ENCODE measurements at places on chromosomes 6 and 20. TPM values are rescaled to one million over a fixed set of nuclear protein-coding genes. Genes with fewer than 3 reads are reported as not detected.

DNA sequence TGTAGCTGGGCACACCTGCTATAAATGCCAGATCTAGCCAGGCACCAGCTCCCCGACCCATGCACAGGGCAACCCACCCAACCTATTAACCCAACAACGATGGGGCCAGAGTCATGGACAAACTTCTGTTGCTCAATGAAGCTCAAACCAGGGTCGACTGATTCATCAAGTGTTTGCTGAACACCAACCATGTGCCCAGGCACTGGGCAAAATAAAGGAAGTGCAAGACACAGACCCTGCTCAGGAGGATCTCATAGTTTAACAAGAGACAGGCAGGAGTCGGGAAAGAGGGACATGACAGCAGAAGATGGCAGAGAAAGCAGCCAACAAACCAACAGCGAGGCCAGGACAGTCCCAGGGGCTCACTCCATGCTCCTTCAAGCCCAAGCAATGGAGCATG, 18.8 kb downstream of the KCNK5 start:
- DNase-seq: no peak
- no peaks in the 10 kb centered on the region for H3K27me3 ChIP-seq
- H3K36me3 ChIP-seq: no peaks in the 10 kb centered on the region

TFAP2A gene
- polyA plus RNA-seq: not detected

- H3K27me3 ChIP-seq: no peaks in the 10 kb centered on the region
- no peak for DNase-seq
- no peak overlapping the region for H3K27ac ChIP-seq
- no peaks in the 10 kb centered on the region for H3K36me3 ChIP-seq
Observed at GRCh38 chr6:98639089-98639635, 195.2 kb upstream of the POU3F2 start.

- H3K4me3 ChIP-seq: no peak overlapping the region
- no peak overlapping the region for H3K27ac ChIP-seq
- H3K4me1 ChIP-seq: no peaks in the 10 kb centered on the region
Observed at GRCh38 chr20:22890594-22891300, 144.4 kb upstream of the SSTR4 start.

ABCC10 gene
- polyA plus RNA-seq: 28.2 TPM

DNA sequence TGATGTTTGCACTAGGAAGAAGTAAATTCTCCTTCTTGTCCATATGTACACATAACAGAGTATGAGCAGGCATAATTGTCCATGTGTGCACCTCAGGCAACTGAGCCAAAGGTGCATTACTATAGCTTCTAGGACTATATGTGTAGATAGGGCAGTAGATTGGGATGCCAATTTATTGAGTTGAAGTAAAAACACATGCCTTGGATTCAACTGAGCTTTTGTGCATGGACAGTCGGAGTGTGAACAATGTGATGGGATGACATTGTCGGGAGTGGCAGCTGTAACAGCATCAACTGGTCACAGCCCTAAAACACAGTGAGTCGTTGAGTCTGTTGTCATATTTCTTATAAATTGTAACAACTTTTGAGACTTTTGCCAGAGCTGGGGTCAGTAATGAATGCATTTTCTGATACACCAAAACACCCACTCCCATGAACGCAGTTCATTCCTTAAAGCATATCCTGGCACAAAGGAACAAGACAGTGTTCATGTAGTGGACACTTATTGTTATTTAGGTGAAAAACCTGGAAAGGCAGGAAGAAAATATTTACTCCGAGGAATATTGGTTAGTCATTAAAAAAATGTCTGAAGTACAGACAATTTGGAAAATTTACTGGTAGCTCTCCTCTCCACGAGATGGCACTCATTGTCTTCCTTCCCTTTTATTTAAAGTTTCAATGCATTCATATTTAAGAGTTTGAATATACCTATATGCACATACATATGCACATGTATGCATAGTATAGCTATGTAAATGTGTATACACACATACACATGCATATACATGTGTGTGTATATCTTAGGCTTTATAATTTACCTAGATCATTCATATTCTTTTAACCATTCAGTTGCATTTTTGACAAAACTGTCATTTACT, 302.0 kb upstream of the STXBP5 start:
- H3K36me3 ChIP-seq: no peaks in the 10 kb centered on the region
- H3K4me3 ChIP-seq: no peak overlapping the region
- H3K27me3 ChIP-seq: no peaks in the 10 kb centered on the region
- no peak for DNase-seq

DNA sequence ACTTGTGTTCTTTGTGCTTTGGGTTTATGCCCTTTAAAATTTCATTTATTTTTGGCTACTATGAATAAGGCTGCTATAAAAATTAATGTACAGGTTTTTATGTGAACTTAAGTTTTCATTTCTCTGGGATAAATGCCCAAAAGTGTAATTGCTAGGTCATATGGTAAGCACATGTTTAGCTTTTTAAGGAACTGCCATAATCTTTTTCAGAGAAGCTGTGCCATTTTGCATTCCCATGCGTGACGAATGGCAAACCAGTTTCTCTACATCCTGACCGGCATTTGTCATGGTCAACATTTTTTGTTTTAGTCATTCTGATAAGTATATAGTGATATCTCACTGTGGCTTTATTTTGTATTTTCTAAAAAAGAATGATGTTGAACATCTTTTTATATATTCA, 236.0 kb upstream of the SGK1 start:
- H3K27ac ChIP-seq: no peak overlapping the region
- H3K27me3 ChIP-seq: no peaks in the 10 kb centered on the region
- H3K36me3 ChIP-seq: no peaks in the 10 kb centered on the region
- no peak overlapping the region for H3K4me3 ChIP-seq

ELOVL2 gene
- polyA plus RNA-seq: not detected

DNA sequence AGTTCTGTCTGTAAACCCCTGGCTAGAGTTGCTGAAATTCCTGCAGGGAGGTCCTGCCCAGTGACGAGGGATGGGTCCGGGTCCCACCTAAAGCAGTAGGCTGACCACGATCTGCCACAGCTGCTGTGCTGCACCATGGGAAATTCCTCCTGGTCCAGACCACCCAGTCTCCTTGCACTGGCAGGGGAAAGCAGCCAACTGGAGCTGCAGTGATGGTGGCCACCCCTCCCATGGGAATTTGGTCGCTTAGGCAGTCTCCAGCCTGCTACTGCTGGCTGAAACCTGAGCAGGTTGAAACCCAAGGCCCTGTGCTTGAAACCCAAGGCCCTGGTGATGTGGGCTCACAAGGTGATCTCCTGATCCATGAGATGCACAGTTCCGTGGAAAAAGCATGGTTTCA, 23.9 kb upstream of the MOXD1 start:
- no peak for DNase-seq
- H3K4me1 ChIP-seq: no peaks in the 10 kb centered on the region
- no peaks in the 10 kb centered on the region for H3K36me3 ChIP-seq
- H3K27me3 ChIP-seq: no peaks in the 10 kb centered on the region
- H3K4me3 ChIP-seq: no peak overlapping the region
- no peak overlapping the region for H3K27ac ChIP-seq

TULP1 gene
- polyA plus RNA-seq: not detected

GRCh38 chr6:11804135-11804534, 25.5 kb upstream of the ADTRP start:
- no peaks in the 10 kb centered on the region for H3K36me3 ChIP-seq
- H3K27me3 ChIP-seq: no peaks in the 10 kb centered on the region
- no peaks in the 10 kb centered on the region for H3K4me1 ChIP-seq

C6orf120 gene
- polyA plus RNA-seq: 8.9 TPM

DNA sequence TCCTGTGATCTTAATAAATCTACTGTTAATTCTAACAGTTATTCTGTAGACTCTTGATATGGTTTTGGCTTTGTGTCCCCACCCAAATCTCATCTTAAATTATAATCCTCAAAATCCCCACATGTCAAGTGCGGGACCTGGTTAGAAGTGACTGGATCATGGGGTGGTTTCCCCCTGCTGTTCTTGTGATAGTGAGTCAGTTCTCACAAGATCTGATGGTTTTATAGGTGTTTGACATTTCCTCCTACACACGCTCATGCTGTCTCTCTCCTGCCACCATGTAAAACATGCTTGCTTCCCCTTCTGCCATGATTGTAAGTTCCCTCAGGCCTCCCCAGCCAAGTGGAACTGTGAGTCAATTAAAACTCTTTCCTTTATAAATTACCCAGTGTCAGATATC, 10.5 kb upstream of the EPB41L2 start:
- H3K27ac ChIP-seq: no peak overlapping the region
- H3K4me3 ChIP-seq: no peak overlapping the region
- no peaks in the 10 kb centered on the region for H3K4me1 ChIP-seq
- no peaks in the 10 kb centered on the region for H3K36me3 ChIP-seq
- no peak for DNase-seq

GRCh38 chr6:145031001-145031400, 704.3 kb downstream of the EPM2A start:
- H3K4me1 ChIP-seq: no peaks in the 10 kb centered on the region
- H3K36me3 ChIP-seq: no peaks in the 10 kb centered on the region
- H3K27me3 ChIP-seq: peaks cover 3% of the 10 kb centered on the region
- H3K4me3 ChIP-seq: no peak overlapping the region
- DNase-seq: no peak

- H3K27ac ChIP-seq: no peak overlapping the region
- H3K36me3 ChIP-seq: no peaks in the 10 kb centered on the region
- peaks cover 4% of the 10 kb centered on the region for H3K27me3 ChIP-seq
- no peaks in the 10 kb centered on the region for H3K4me1 ChIP-seq
Observed at GRCh38 chr20:17418737-17419136, 112.4 kb downstream of the BFSP1 start.

- H3K36me3 ChIP-seq: peaks cover 6% of the 10 kb centered on the region
- peak overlapping the region; percentile 84 for H3K27ac ChIP-seq
- H3K4me1 ChIP-seq: peaks cover 26% of the 10 kb centered on the region
Observed at GRCh38 chr20:297925-298775, 780 bp downstream of the ZCCHC3 start.

DNA sequence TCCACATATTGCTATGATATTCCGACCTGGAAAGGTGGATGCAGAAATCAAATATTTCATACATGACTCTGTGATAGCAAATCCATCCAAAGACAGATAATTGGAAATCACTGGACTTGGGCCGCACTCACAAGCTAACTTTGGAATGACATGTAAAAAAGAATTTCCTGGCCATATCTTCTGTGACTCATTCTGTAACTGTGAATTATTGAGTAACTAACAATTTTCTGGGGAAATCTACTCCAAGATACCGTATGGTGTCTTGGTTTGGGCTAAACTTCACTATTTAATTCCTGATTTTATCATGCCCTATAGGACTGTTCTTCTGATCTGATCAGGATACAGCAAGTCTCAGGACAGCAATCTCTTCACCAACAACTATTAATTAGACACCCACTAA, 92.7 kb upstream of the LY86 start:
- no peaks in the 10 kb centered on the region for H3K36me3 ChIP-seq
- H3K4me3 ChIP-seq: no peak overlapping the region
- no peak overlapping the region for H3K27ac ChIP-seq
- no peak for DNase-seq

GRCh38 chr20:49006446-49006980, 39.6 kb upstream of the CSE1L start:
- no peak overlapping the region for H3K4me3 ChIP-seq
- no peaks in the 10 kb centered on the region for H3K27me3 ChIP-seq
- no peak overlapping the region for H3K27ac ChIP-seq
- H3K4me1 ChIP-seq: no peaks in the 10 kb centered on the region
- peaks cover 9% of the 10 kb centered on the region for H3K36me3 ChIP-seq

DNA sequence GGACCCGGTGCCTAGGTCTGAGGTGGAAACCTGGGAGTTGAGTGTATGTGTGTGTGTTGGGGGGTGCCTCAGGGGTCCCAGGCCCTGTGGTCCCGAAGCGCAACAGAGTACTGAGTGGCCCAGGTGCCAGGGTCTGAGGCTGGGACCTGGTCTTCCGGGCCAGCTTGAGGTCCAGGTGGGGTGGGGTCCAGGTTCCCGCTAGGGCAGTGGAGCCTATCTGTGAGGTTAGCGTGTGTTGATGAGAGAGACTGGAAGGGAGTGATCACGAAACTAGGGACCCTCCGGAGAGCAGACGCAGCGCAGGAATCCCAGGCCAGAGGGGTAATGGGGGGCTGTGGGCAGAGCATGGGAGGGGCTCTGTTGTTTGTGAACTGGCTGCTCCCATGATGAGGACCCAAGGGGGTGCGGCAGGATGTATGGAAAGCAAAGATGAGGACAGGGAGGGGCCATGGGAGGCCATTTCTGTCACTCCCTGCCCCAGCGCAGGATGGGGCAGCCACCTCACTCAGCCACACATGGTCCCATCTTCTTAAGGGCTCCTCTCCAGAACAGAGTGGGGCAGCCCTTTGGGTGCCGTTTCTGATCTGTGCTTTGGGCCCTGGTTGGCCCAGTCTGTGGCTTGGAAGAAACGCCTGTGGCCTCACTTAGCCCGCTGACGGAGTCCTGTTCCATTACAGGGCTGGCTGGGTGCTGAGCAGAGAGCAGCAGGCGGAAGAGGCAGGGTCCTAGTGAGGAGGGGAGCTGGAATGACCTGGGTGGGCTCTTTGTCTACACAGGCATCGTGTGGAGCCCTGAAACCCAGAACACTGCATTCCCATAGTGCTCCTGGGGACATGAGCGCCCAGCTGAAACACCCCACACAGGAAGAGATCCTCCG, 872 bp downstream of the HSPA12B start:
- no peaks in the 10 kb centered on the region for H3K36me3 ChIP-seq
- no peak overlapping the region for H3K4me3 ChIP-seq
- H3K4me1 ChIP-seq: no peaks in the 10 kb centered on the region
- no peak for DNase-seq
- no peak overlapping the region for H3K27ac ChIP-seq

DNA sequence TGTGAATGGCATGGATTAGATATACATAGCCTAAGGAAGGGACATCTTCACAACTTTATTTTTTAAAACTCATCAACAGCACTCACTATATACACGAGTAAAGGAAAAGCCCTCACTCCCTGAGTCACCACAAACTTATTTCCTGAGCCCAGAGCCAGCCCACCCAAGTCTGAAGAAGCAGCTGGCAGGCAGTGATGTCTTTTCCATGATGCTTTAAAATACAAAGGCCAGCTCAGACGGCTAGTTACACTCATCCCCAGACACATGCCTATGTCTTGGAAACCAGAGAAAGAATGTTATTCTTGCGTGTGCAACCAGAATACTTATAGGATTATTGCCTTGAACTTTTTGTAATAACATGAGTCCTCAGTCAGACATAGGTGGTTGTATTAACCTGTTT, 114.4 kb downstream of the ADGRG6 start:
- no peak overlapping the region for H3K4me3 ChIP-seq
- H3K27ac ChIP-seq: no peak overlapping the region
- no peaks in the 10 kb centered on the region for H3K4me1 ChIP-seq
- no peak for DNase-seq
- no peaks in the 10 kb centered on the region for H3K36me3 ChIP-seq
- no peaks in the 10 kb centered on the region for H3K27me3 ChIP-seq

All from CD8-positive, alpha-beta memory T cell (primary cell).